Ovary (tissue), 10 donors: ENCODE measurements at places on chromosomes 16 and 17.

GRCh38 chr16:67183627-67184452, at the start of gene MATCAP1:
Gene MATCAP1, minus strand, starts transcription at chr16:67183963. Its CDS starts 3,353 bp downstream, at chr16:67180610.
- peak; percentile 98 for DNase-seq

GRCh38 chr17:74558882-74559519, 8.3 kb downstream of the CD300H start:
- DNase-seq = no peak

DNA sequence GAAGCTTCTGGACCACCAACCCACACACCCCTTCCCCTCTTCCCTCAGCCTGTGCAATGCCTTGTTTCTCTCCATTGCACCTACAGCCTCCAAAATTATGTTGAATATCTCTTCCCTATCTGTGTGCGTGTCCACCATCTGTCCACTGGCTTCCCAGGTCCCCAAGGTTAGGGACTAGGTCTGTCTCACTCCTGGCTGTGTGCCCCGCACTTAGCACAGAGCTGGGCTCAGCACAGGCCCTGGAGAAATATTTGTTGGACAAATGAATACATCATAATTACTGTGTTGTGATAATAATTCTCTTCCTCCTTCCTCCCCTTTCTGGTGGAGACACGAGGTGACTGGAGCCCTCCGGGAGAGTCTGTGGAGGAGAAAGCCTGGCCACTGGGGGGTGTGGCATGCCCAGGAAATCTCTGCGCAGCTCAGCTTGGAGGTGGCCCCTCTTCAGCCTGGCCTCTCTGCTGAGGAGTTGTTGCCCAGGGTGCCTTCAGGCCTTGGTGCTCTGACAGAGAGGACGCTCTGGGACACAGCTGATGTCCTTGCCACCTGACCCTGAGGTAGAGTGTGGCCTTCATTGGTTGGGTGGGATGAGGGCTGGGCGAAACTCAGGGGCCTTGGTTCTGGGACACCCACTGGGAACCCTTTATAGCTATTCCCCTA, 3.3 kb upstream of the BRD7 start:
- peak; percentile 56 for DNase-seq

DNA sequence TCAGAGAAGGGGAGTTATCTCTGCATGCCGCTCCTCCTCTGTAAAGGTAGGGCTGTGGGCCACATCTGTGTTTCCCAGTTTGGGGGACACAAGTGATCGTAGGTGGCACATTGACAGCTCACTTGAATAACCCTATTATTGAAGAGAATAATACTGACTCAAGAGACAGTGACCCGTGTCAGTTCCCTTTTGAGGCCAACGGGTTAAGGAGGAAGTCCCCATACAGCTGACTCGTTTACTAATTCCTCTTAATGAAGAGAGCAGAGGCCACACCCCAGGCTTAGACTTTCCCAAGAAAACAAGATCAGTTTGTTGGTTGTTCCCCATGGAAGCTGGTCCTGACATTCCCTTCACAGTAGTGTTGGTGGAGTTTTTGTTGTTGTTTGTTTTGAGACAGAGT, 33.0 kb downstream of the IL4R start:
- DNase-seq = no peak

DNA sequence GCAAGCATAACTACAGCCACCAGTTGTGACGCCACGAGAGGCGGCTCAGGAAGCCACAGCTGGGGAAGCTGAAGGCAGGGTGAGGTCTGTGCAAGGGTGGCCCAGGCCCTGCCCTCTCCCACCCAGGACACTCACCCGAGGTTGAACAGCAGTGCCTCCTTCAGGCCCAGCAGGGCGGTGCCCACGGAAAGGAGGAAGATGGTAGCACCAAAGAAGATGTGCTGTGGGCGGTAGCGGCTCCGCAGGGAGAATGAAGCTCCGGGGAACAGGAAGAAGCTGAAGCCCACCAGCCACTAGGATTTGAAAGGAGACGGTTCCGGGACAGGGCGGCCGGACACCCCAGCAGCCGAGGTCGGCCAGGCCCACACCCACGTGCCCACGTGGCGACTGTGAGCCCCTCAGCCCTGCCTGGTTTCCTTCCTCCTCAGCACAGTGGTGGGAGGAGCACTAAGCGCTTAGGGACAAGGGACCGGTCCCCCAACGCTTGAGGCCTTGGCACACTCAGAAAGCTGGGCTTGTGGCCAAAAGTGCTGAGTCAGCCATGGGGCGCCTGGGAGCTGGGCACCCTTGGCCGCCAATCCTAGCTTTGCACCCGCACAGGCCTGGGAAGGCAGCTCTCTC, 11.0 kb downstream of the CYB561 start:
- no peak for DNase-seq

- peak; percentile 61 for DNase-seq
Measured at GRCh38 chr17:15944759-15945526, at the start of gene ADORA2B. Gene ADORA2B, plus strand, starts transcription at chr17:15945130. Its CDS starts 119 bp downstream, at chr17:15945249.

DNA sequence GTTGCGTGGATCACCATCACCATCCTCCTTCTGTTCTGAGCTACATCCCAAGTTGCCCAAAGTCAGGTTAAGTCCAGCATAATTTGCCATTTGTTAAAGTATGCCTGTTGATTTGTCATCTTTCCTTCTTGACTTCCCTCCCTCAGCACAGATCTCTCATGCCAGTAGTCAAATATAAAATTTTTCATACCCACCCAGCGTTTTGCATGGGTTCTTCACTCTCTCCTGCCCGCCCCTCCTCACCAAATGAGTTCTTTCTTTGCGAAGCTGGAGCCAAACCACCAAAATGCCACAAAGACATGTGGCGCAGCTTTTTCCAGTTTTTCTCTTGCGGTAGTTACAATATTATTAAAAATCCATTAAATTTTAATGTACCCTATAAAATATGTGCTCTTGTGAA, 167.2 kb downstream of the MSI2 start:
- no peak for DNase-seq

DNA sequence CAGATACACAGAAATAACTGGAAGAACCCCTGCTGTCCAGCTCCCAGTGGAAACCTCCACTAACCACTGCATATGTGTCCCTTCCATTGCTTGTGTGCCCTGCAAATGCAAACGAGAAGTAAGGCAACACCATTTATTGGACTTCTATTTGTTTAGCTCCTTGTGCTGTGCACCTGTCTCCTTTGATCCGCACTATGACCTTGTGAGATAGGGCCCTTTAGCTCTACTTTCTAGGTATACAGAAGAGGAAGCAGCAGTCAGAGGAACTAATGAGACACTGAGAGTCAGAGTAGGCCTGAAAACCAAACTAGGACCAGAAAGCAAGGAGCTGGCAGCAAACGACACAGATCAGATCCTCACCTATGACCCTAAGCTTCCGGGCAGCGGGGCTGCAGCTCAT, 22.4 kb downstream of the SOX9 start:
- DNase-seq = no peak

DNA sequence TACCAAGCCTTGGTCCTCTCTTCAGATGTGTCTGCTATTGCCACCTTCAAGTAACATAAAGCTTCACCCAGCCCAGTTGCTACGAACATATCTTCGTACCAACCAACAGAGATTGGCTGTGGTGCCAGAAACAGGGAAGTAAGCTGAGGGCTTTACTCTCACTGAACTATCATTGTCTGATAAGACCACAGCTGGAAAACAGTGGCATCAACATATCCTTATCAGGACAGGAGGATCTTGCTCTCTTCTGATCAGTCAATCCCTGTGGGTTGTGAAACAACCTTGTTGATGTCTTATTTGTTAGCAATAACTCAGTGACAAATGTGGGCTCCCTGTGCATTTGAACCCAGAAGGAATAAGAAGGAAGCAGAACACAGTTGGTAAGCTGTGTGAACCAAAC, 446.3 kb upstream of the MAF start:
- DNase-seq = no peak
